Jurkat, Clone E6-1 (cell line): ENCODE measurements at places on chromosomes 5 and 9.

GRCh38 chr9:36039696-36040095 lies 3.0 kb downstream of the RECK start:
- no peak for DNase-seq

GRCh38 chr9:94761481-94761880 lies 35.0 kb downstream of the AOPEP start:
- no peak for DNase-seq

DNA sequence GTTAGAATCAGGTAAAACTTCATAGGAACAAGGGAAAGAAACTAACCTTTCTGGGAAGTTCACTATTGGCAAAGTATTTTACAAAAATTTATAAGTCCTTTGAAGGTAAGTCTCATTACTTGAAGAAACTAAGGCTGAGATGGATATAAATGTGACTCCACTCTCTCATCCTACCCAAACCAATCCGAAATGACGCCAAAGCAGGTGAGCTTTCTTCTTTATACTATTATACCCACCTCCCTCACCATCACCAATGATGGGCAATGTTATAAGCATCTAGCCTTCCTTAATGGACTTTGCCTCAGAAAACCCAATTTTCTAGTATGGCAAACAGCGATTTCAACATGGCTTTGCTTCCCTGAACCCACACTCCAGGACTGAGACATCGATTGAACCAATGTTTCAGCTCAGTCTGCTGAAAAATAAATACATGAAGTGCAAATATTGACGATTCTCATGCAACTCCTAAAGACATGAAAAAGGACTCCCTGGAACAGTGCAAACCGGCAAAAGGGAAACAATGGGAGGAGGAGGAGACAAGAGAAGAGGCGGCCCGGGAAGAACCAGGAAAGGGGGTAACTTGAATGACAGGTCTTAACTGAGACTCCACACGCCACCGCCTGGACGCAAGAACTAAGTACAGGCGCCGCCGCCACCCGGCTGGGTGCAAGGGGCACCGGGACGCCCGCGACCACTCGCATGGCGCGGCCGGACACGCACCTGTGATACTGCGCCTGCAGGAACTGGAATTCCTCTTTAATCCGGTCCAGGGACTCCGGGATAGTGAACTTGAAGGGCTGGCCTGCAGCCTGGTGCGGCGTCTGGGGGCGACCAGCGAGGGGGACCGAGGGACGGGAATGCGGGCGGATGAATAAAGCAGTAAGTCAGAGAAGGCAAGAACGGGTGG lies 2.5 kb downstream of the TLE1 start:
- DNase-seq = peak; percentile 60

DNA sequence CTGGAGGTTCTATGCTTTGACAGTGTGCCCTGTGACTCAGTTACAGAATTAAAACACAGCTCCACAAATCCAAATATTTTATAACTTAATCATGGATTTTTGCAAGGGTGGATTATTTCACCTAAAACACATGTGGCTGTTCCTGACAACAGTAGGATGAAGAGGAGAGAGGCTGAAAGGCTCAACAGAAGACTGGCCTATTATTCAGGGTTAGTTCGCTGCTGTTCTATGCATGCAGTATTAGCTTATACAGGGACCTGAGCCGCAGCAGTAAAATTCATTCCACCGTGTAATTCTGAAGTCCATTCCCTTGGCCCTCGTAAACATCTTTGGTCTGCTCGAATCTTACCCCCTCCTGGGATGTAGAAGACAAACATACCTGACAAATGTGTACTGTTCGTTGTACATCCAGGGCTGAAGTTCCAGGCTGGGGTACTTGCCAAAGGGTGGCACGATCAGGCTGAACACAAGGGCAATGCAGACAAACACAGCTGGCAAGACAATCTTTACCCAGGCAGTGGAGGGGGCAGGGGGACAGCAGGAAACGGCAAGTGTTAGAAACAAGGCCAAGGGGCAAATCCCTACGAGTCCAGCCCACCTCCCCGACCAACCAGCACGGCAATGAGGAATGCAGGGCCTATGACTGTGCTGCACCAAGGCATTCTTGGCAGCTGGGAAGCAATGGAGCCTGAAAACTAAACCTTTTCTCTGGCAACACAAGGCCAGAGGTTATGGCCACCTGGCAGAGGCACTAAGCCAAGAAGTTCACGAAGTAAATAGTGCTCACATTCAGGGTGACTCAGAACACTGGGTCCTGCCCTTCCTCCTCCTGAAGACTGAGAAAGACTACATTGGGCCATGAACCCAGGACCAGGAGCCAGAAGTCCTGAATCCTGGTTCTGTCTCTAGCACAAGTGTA lies 46.8 kb downstream of the NIPSNAP3B start:
- no peak for DNase-seq

- DNase-seq = no peak
Measured at GRCh38 chr9:99966716-99967115, 60.3 kb downstream of the STX17 start.

DNA sequence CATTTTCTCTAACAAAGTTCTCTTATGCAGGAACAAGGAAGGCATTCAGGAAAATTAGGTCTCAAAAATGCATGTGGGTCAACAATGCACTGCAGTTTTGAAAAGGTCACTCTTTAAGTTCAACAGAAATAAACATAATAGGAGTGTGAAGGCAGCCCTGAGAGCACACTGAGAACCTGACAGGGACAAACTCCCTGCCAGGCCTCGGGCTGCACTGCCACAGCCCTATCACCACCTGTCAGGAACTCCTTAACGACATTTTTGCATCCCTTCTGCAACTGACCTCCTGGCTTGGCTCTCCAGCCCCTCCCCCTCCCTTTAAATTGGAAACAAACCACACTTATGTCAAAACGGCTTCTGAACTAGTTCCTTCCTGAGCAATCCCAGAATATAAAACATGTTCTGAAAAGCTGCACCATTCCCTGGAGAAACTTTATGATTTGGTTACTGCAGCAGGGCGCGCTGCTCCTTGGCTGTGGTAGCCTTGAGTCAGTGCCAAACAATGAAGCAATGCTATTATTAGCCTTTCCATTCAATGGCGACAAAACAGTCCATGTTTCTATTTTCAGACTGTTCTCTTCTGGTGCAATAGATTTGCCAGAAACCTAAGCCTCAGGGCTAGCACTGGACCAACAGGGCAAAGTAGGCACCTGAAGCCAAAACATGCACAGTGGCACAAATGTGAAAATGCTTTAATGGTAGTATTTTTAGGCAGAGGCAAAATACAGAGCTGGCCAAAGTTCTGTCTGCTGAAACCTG lies 160.1 kb upstream of the ZNF608 start:
- DNase-seq = no peak

DNA sequence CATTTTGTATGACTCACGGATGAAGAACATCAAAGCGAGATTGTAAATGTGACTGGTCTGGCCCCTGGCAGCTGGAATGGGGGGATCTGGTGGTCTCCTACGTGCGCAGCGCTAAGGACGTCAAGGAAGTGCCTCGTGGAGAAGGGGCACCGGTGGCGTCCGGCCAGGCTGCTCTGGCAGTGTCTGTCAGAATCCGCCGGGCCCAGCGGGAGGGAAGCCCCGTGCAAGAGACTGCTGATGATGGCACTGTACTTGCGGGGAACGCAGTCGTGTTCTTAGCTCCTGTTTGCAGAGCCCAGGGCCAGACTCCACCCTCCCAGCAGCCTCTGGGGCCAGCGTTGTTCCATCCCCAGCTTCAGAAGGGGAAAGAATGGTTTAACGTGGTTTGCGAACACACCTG lies 75.5 kb downstream of the COL5A1 start:
- DNase-seq = no peak

DNA sequence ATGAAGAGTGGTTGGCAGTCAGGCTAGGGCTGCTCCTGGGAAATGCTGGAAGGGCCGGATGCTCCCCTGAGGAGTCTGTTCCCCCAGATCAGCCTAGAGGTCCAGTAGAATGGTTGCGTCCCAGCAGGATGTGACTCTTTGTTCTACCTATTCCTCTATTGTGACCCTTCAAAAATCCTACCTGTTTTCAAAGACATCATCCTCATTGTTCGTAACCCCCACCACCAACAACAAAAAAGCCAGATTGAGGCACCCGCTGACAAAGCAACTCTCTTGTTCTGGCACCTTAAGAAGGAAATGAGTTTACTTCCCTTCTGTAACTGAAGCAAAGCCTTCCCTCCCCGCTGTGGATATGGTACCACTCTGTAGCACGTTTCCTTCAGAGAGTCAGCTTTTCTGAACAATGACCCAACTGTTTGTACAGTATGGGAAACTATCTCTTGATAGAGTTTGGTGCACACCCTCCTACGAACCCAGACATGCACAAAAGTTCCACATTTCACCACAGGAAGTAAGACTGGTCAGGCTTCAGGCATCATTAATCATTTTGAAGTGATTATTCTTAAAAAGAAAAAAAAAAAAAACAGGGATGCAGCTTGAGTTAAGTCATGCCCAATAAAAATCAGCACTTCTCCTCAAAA lies 207.2 kb downstream of the ENC1 start:
- peak; percentile 17 for DNase-seq

DNA sequence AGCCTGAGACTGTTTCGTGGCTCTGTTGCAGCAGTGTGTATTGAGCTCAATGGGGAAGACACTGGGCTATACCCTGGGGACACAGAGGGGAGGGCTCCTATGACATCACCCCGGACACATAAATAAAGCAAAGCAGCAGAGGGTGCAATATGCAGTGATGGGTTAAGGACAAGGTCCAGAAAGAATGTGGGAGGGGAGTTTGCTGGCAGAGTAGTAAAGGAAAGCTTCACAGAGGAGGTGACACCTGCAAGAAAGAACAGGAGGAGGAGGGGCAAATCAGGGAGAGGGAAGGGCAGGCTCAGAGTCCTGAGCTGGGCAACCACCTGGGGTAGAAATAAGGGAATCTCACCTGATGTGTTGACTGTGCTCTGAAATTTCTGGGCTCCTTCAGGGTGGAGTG lies 35.3 kb upstream of the CDKN2AIPNL start:
- DNase-seq = no peak

DNA sequence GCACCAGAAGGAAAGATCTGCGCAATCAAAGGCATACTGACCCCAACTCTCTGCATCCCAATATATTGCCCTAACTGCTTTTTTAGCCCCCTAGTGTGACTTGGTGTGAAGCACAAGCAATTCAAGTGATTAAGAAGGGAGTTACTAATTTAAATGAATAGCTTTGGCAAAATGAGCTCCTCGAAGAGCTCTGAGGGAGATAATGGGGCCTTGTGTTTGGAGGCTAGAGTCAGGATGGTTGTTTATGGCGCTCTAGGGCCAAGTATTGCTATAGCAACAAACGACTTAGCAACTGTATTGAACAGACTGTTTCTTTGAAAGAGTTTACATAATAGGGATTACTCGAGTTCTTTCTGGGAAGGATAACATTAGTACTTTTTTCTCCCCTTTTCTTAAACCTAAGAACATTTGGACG lies 11.5 kb upstream of the C5orf58 start:
- DNase-seq = peak; percentile 8

GRCh38 chr5:179263391-179264052 lies 81.7 kb downstream of the ADAMTS2 start:
- no peak for DNase-seq

- DNase-seq = no peak
Measured at GRCh38 chr5:145887217-145887616, 14.4 kb upstream of the GRXCR2 start.

- DNase-seq = no peak
Measured at GRCh38 chr9:137229903-137230704, 597 bp upstream of the SLC34A3 start.

- peak; percentile 50 for DNase-seq
Measured at GRCh38 chr9:15642369-15642962, 89.6 kb downstream of the CCDC171 start.

- DNase-seq = no peak
Measured at GRCh38 chr5:67257500-67257899, 60.9 kb upstream of the CD180 start.

DNA sequence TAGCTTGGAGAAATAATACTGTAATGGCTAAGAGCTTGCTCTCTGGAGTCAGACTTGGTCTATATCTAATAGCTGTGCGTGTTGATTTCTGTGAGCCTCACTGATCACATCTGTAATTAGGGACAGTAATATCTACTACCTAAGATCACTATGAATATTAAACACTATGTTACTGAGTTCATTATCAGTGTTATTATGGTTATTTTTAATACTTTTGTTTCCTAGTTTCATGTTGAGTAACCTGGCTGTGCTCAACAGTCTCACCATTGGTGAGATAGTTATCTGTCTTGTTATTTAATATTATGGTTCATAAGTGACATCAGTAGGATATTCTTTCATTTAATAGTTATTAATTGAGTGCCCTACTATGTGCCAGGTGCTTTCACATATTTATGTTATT lies 22.4 kb upstream of the CAVIN4 start:
- no peak for DNase-seq

DNA sequence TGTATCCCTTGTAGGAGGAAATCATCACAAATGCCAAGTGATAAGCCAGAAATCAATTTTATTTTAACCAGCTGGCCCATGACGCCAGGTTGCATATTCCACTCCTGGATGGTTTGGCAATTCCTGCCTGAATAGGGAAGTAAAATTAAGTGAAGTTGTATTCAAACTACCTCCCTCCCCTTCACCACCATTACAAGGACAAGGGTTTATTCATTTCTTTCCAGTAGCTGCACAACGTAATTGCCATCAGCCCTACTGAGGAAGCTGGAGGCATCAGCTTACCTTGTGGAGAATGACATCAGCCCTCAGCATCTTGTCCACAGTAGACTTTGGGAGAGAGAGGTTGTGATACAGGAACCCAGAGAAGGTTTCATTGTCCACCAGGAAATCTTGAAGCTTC lies 66.6 kb downstream of the ABCA1 start:
- no peak for DNase-seq

GRCh38 chr5:27475063-27475462 lies 436.7 kb upstream of the CDH9 start:
- no peak for DNase-seq

GRCh38 chr9:126316085-126316655 lies 10.5 kb upstream of the MVB12B start:
- DNase-seq = no peak

DNA sequence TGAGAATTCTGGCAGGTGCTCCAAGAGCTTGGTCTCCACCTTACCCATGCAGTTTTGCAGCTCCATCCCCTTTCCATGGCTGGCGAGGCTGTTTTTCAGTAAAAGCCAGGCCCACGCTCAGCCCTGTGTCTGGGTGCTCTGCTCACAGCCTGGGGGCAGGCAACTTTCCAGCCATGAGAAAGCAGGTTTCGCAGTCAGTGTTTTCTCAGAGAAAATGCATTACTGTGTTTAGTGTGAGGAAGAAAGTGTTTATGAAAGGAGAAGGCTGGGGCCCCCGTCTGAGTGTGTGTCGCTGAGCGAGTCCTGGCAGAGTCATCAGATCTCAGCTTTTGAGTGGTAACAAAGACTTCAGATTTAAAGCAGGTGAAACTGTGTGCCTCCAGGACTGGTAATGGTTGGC lies 248.1 kb downstream of the IRX1 start:
- DNase-seq = no peak

- no peak for DNase-seq
Measured at GRCh38 chr9:82022121-82022520, 33.5 kb downstream of the SPATA31D1 start.
